ENCODE measurements at places on chromosomes 7 and 10. TPM values are rescaled to one million over a fixed set of nuclear protein-coding genes. Genes with fewer than 3 reads are reported as not detected.

Gene GIMAP8
- total RNA-seq = 67.5 TPM

Gene HOXA1
- 1.5 TPM for total RNA-seq

DNA sequence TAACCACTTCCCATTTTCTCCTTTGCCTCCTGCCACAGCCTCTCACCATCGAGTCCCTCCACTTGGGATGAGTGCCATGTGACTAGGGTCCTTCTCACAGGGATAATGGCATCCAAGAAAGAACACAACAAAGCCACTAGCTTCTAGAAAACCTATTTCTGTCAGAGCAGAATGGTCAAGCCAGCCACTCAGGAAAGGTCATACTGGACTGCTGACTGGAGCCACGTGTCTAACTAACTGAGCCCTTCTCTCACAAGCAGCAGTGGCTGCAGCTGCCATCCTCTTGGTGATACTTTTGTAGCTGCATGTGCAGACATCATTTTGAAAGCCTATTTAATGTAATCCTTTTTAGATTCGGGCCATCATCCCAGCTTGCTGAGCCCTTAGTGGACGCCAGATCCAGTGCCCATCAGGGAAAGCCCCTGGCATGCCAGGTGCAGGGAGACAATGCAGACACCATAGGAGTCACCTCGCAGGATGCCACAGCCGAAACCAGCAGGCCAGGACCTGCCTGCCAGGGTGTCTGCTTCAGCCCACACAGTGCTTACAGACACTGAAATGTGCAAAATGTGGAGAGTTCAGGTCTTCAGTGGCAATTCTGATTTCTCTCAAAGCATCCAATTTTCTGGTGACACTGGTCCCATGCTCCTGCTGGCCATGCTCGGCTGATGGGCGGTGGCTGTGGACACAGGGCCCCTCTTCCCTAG, 98.3 kb upstream of the DDC start:
- no peak for DNase-seq

Gene SUN1
- total RNA-seq = 158 TPM

Gene VPS37D
- total RNA-seq = 2.0 TPM

Gene ZP3
- total RNA-seq = 0.32 TPM

DNA sequence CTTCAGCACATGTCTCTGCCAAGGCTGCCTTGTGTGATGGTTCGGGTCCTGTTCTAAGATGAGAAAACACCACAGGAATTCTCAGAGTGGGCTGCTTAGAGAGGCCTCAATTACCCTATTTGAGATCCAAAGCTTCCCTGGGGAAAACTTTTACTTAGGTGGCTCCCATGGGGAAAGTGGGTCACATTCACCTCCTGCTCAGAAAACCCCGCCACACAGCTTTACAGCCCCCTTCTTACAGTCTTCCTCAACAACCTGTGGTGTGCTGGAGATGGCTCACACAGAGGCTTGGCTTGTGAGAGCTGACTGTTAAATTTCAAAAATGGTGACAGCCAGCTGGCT, 36.6 kb upstream of the KCNIP2 start:
- DNase-seq = no peak

DNA sequence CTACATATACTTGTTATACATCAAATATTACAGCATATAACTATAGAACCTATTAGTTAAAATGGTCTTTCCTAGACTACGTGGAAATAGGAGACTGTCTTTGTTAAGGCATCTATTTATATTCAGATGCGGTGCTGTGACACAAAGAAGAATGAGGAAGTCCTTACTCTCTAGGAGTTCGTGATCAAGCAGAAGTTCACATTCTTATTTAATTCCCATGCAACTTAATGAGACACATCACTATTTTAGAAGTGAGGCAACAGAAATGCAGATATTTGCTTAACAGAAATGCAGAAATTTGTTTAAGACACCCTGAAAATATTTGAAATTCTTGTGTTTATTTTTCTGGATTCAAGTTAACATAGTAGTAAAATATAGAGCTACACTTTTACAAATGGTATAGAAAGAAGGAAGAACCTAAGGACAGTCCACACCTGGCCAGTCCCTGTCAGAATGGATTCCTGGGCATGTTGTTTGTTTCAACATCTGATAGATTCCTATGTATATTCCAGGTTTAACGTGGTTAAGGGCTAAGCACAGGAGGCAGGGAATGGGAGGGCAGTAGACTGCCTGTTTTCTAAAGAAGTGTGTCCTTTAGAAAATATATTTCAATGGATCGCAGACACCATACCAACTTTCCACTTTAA, 70.6 kb upstream of the NXPH1 start:
- DNase-seq = no peak

DNA sequence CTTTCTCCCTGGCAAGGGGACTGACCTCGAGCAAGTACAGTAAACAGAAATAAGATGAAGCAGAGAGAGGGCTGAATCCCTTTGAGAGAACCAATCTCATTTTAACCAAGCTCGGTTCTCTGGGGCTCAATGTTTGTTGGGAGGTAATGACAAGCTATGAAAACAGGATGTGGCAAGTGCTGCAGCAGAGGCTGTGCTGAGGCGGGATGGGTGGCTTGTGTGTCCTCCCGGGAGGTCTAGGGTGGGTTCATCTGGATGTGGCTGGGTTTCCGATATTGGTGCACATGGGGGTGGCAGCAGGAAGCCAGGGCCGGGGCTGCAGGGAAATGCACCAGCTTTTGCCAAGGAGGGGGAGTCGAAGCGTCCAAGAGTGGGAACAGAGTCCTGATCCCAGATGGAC, 84.5 kb downstream of the AOAH start:
- DNase-seq = no peak

DNA sequence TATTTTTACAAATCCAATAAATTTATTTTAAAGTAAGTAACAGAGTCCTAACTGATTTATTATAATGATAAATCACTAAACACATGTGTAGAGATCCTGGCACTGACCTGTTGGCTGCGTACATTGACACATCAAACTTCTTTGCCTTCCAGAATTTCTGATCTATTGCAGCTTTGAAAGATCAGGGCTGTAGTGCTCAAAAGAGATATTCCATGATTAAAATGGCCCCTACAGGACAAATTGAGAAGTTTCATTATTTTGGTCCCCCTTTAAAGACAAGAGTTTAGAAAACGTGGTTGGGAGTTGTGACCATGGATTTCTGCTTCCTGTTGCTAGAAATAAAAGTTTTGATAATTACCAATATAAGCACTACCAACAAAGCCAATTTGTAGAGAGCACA, 87.7 kb upstream of the PDK4 start:
- DNase-seq = peak; percentile 48
